A549 treated with GW870086 at 1 μM for 4 hours (cell line): ENCODE measurements at places on chromosomes 4 and X. TPM values are rescaled to one million over a fixed set of nuclear protein-coding genes. Genes with fewer than 3 reads are reported as not detected.

The PNMA3 gene
- total RNA-seq, result 0.13 to 0.27 TPM (median 0.16 TPM) in 5 replicates

The HEPH gene
- total RNA-seq, result 0.06 TPM in 1 of 5 replicates, not detected in the others

The TKTL2 gene
- total RNA-seq, result not detected in 5 replicates

The FTSJ1 gene
- total RNA-seq, result 68.3 to 77.6 TPM (median 74.2 TPM) in 5 replicates

The KCNE5 gene
- 0.09 to 0.22 TPM (median 0.11 TPM) in 3 of 5 replicates, not detected in the others for total RNA-seq

The GAGE2A gene
- total RNA-seq, result not detected in 5 replicates

The ASB11 gene
- total RNA-seq, result not detected in 5 replicates

The CCDC149 gene
- 1.3 to 2.2 TPM (median 1.7 TPM) in 5 replicates for total RNA-seq

The GAGE12F gene
- total RNA-seq, result not detected in 5 replicates

The SLC25A4 gene
- 13.0 to 16.4 TPM (median 14.4 TPM) in 5 replicates for total RNA-seq

The GPRASP1 gene
- total RNA-seq, result 0.19 to 0.45 TPM (median 0.22 TPM) in 5 replicates

The KIAA1210 gene
- not detected in 5 replicates for total RNA-seq

The TMEM271 gene
- total RNA-seq, result not detected in 5 replicates

The CHRDL1 gene
- total RNA-seq, result not detected in 5 replicates

The CSAG3 gene
- not detected in 5 replicates for total RNA-seq

The TEX13A gene
- total RNA-seq, result not detected in 5 replicates

The KANTR gene
- total RNA-seq, result 1.2 to 1.4 TPM (median 1.3 TPM) in 5 replicates

The BMPR1B gene
- 4.5 to 7.4 TPM (median 6.4 TPM) in 5 replicates for total RNA-seq
